CD4-positive, alpha-beta T cell treated with Interleukin-1 beta for 1 hour (primary cell): ENCODE measurements at places on chromosomes 6 and 20.

DNA sequence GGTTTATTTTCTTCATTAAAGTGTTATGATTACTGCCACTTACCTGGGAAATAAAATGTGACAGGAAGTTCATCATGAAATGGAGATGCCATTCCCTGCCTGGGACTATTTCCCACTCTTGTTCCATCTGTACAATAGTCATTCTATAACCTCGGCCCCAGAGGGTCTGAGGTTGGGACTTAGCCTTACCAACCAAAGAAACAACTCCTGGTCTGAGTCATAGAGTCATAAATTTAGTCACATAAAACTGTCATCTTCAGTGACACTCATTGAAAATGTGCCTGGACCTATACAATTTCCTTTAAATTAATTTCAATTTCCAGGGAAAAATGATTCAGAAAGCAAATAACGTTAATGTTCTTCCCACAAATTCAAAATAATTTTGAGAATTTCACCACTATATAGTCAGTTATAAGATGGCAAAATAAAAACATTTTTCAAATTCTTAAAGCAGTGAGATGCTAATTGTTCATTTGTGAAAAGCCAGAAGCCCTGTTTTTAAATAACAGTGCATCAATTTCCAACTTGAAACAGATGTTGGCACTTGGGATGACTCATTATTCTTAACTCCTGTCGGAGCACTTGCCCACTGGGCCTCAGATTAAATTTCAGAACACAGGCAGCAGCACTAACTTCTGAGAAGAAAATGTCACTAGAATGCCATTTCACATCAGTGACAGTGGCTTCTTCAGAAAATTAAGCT lies 201.2 kb upstream of the SMLR1 start:
- DNase-seq, result no peak

DNA sequence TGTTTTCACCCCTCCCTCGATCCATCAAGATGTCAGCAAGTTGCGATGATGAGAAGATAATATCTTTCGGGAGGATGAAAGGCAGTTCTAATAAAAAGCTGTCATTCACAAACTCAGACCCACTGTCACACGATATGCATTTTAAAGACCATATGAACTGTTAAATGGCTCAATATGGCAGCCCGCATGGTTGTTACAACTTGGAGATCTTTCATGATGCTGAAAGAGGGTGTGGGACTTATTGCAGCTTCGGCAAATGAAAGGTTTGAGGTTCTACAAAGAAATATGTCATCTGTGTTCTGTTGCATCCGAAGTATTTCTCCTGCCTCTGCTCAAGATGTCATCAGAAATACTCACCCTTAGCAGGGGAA lies 128.5 kb downstream of the CDH4 start:
- DNase-seq, result no peak

GRCh38 chr20:62291251-62292066 lies 11.3 kb upstream of the ADRM1 start:
- DNase-seq, result no peak

- DNase-seq, result no peak
These were observed 1005.8 kb upstream of the ADGRB3 start for GRCh38 chr6:67629258-67629657.

DNA sequence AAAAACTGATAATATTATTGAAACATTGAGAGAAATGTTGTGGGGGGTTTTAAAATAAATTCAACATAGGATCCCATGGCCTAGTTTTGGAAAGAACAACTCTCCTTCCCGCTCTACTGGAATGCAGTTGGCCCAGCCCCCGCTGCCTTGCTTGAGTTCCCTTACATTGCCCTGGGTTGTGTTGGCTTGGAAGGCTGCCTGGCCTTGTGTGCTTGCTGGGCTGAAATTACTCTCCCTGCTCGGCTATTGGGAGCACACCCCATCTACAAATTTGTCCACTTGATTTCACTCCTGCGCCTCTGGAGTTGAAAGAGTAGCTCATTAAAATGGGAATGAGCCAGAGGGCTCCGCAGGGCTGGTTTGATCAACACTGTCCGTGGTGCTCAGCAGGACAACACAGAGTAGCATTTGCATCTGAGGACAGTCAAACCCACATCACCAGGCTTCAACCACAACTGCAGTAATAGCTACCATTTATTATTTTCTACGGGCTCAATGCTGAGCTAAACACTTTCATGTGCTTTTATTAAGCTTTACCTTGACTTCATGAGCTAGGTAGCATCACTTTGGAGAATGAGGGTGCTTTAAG lies 35.2 kb downstream of the DOK5 start:
- no peak for DNase-seq

- no peak for DNase-seq
These were observed 40.9 kb downstream of the ZFP64 start for GRCh38 chr20:52150440-52151258.
